ENCODE measurements at places on chromosomes 7 and 10.

GRCh38 chr10:132916956-132917666 is 25.3 kb downstream of the CFAP46 start:
- DNase-seq, result no peak

DNA sequence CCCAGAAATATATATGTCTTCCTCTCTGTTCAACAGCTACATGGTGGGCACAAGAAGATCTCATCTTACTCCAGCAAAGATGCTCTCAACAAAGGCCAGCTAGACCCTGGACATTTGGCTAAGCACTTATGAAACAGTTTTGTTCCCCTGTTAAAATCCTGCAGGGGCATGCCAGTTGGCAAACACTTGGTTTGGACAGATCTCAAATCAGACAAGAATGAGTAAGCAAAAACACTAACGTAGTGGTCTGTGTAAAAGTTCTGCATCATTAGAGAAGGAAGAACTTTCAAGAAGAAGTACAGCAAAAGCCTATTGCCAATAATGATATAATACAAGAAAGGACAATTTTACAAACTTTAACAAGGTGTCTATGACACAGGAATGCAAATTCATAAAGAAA is 125.6 kb downstream of the CALN1 start:
- DNase-seq, result no peak

DNA sequence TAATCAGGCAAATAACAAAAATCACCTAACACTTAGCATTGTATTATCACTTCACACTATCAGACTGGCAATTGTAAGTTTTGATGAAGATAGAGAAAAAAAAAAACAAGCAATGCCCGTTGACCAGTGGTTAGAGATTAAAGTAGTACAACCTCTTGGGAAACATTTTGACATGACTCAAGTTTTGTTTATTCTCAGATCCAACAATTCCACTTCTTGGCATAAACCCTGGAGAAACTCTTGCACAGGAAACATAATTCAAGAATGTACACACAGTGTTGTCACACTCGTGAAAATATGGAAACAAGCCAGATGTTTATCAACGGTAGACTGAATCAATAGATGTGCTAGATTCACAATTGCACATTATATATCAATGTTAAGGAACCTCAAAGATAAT is 37.2 kb downstream of the FRMD4A start:
- DNase-seq, result no peak

GRCh38 chr10:76009531-76009930 is 578.1 kb downstream of the LRMDA start:
- no peak for DNase-seq

DNA sequence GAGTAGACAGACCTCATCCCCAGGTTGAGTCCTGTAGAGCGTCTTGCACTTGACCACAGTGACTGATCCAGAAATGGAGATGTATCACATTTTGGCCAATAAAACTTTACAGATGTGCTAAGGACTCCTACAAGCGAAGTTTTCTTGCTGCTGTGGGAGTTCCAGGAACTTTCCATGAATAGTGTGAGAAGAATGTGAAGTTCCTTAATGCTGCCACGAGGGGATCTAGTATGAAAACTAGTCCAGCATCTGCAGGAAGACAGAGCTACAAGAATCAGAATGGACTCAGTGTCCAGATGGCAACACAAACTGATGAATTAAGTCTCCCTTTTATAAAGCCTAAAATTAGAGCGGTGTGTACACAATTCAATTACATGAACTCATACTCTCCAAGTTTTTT is 14.8 kb upstream of the LSM8 start:
- no peak for DNase-seq

- no peak for DNase-seq
Observed at GRCh38 chr10:72846238-72846637, 47.3 kb upstream of the OIT3 start.

DNA sequence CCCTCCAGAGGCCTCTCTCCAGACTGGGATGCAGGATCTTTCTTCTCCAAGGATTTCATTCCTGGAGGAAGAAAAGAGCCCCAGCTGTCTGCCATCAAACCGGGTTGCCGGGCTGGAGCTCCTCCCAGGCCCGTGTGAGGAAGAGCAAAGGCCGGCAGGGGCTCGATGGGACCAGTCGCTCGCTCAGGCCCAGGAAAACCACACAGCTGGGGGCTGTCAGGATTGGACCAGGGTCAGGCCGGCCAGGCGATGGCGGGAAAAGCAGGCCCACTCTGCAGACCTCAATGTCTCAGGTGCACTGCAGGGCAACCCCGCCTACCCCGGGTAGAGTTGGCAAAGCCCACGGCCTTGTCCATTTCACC is 98.1 kb upstream of the DNAAF5 start:
- no peak for DNase-seq

DNA sequence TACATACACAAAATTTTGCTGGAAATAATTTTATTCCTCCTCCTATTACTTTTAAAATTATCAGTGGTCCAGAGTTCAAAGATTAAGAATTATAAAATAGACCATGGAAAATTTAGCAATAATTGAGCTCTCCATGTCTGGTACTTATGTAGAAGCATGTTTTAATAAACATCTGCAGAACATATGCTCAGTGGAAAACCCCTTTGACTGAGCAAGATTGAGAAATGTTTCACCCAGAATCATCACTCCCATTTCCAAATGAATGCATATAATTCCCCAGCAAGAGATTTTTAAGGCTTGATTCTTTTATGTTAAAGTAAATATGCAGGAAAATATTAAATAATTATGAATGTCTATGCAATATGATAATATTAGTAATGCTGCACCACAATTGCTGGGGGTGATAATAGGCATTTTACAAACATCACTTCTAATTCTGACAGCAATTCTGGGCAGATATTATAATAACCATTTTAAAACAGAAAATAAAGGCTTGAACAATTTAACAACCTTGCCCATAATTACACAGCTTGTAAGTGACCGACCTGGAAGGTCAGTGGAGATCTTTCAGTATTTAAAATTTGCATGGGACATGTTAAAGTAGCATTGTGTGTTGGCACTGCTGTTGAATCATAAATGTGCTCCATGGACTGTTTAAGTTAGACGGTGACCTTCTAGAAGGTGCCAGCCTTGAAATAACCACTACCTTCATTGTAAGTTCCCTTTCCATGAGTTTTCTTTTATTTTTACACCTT is 45.6 kb upstream of the TES start:
- no peak for DNase-seq

DNA sequence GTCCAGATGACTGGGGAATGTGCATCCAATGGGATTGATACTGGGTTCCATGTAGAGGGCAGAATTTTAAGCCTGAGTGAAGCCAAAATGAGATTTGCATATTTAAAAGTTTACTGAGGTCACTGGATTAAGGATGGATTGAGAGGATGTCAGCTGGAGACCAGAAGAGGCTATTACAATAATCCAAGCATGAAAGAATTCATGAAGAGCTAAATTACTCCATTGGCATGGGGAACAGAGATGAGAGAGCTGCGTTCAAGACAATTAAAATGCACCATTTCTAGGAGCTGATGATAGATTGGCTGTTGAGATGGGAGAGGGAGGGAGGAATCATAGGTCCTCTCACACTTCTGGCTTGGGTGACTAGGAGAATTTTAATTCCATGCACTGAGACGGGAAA is 158.5 kb downstream of the JCAD start:
- DNase-seq, result no peak

- DNase-seq, result no peak
Observed at GRCh38 chr10:133481657-133482056, 27.9 kb downstream of the SCART1 start.

DNA sequence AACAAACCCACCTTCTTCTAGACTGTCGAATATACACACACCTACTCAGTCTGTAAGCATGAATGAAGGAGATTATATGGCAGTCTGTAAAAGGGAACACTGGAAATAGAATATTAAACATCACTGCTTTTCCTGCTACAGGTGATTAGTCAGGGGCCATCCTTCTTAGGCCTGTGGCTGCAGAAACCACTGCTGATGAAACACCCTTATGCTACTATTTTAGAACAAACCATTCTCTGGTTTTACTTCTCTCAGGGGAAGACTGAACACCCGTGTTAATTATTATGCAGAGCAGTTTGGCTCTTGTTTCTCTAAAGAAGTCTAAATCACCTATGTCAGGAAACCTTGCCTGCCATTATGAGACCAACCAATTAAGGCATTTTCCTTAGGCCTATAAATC is 351.1 kb upstream of the KLF6 start:
- DNase-seq, result no peak

- no peak for DNase-seq
Observed at GRCh38 chr7:156903232-156903909, 10.4 kb upstream of the LMBR1 start.

GRCh38 chr10:82378146-82378545 is 503.2 kb downstream of the NRG3 start:
- DNase-seq, result no peak

GRCh38 chr7:41110186-41110585 is 592.7 kb downstream of the INHBA start:
- no peak for DNase-seq

- no peak for DNase-seq
Observed at GRCh38 chr10:34791947-34792346, 23.1 kb downstream of the PARD3 start.

GRCh38 chr10:7027913-7028808 is 382.7 kb downstream of the SFMBT2 start:
- DNase-seq, result peak; percentile 74

- no peak for DNase-seq
Observed at GRCh38 chr7:70926666-70927065, 205.3 kb upstream of the GALNT17 start.

DNA sequence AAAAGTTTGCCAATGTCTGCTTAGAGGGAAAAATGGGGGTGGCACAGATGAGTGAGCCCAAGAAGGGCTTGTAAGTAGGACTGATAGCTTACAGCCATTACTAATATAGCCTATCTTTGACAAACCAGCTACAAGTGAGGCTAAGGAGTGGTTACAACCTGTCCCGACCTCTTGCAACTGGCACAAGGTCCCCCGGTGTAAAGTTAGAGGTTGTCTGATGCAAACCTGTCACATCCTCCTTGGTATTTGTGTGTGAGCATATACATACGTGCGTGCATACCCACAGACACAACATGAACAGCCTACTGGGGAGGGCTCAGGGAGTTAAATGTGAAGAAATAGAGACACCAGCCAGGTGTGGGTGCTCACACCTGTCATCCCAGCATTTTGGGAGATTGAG is 14.6 kb downstream of the ADAP1 start:
- DNase-seq, result no peak

DNA sequence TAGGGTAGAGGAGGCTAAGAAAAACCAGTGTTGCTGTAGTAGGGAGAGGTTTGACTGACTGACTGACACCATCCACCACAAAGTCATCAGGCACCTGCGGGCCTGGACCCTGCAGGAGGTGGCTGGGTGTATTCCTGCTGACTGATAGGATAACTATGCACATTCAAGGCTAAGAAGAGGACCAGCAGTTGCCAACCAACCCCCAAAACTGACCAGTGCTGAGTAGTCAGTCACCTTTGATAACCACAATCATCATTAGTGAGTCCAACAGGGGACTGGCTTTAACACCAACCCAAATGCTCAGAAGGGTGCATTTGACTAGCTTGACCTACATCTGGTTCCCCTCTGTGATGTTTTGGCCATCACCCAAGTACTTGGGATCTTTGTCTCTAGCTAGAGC is 30.5 kb downstream of the PLXNA4 start:
- DNase-seq, result no peak

GRCh38 chr7:117169907-117170306 is 153.0 kb downstream of the WNT2 start:
- DNase-seq, result no peak

DNA sequence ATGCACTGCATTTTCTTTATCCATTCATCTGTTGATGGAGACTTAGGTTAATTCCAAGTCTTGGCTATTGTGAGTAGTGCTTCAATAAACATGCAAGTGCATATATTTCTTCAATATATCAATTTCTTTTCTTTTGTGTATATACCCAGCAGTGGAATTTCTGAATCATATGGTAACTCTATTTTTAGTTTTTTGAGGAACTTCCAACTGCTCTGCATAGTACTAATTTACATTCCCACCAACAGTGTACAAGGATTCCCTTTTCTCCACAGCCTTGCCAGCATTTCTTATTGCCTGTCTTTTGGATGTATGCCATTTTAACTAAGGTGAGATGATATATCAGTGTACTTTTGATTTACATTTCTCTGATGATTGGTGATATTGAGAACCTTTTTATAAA is 145.2 kb downstream of the LYZL1 start:
- no peak for DNase-seq

GRCh38 chr7:132193898-132194297 is 382.4 kb downstream of the PLXNA4 start:
- no peak for DNase-seq

DNA sequence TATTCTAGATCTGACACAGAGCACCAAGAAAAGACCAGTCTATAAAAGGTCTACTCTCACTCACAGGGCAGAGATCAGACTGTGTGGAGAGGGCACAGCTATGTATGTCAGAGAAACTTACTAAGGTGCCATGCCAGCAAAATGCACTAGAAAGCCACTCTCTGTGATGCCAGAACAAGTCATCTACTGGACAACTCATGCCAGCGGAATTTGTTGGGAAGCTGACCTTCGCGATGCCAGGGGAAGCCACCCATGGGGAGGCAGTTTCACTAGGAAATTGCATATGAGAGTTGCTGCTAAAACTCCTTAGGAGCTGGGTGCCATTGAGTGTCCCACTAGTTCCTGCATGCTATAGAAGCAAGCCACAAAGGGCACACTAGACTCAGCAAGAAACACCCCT is 58.5 kb downstream of the MICU1 start:
- DNase-seq, result no peak

DNA sequence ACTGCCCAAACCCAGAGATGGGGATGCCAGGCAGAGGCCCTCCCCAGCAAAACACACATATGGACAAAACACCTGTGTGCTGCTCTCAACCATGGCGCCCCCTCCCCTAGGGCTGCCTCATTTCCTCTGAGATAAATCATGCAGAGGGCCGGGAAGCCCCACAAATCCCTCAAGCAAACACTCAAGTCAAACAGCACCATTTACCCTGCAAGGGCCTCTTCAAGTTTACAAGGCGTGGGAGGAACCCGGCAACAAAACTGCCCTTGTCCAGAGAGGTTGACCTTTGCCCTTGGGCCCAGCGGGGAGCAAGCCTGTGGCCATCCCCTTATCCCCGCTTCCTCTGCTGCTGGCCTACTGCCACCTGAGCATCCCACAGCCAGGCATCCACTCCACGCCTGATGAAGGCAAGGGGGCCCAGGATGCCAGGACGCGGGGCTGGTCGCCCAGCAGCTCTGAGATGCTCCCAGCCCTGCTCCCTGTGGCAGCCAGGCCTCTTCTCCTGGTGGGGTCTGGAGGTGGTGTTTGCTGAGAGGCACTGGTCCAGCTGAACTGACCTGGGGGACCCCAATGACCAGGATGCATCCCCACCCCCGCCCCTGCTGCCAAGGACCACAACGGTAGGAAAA is 77.4 kb downstream of the DLG5 start:
- no peak for DNase-seq

GRCh38 chr10:103758294-103758681 is 97.1 kb downstream of the SH3PXD2A start:
- no peak for DNase-seq

DNA sequence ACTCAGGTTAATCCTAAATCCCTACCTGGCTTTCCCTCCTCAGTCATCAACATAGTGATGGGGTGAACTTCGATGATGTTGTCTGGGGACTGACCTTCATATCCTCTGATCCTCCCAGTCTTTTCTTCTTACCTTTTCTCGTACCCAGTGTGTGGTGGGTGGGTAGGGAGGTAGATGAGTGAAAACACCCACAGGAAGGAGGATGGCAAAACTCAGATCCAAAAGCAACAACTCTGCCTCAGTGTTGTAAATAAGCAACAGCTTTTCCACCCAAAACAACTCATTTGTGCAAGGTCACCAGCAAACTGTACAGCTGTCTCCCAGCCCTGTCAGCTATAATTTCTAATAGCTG is 38.6 kb downstream of the VOPP1 start:
- no peak for DNase-seq
